Activated CD4-positive, alpha-beta T cell treated with anti-CD3 and anti-CD28 coated beads for 1 hour (primary cell): ENCODE measurements at places on chromosomes 6 and 20.

GRCh38 chr20:34907616-34908469 lies 31.4 kb downstream of the ACSS2 start:
- DNase-seq, result no peak

GRCh38 chr6:20850686-20851416 lies 316.6 kb downstream of the CDKAL1 start:
- no peak for DNase-seq

GRCh38 chr6:16049168-16049567 lies 79.7 kb upstream of the MYLIP start:
- DNase-seq, result no peak

- DNase-seq, result no peak
Observed at GRCh38 chr20:4633780-4634179, 87.9 kb upstream of the PRND start.
